ENCODE measurements at places on chromosomes 6 and 20.

DNA sequence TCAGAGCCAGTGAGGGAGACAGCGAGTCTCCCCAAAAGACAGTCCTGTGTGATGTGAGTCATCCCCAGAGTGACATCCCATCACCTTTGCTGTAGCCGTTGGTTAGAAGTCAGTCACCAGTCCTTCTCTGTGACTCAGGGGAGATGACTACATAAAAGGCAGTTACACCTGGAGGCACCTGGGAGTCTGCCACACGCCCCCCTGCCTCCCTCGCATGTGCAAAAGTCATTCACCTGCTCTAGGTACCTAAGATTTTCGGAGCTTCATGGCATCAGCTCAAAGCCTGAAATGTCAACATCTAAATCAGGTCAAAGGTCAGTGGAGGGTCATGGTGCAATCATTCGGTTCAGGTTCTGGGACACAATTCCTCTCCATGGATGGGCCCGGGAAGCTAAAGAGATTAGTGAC is 50.3 kb downstream of the PRR18 start:
- no peak for DNase-seq

GRCh38 chr6:144033816-144034735 is 26.0 kb upstream of the PLAGL1 start:
- DNase-seq = no peak

- DNase-seq = no peak
These were observed 287.2 kb downstream of the RFPL4B start for GRCh38 chr6:112634376-112634775.

- DNase-seq = no peak
These were observed 450.4 kb upstream of the CITED2 start for GRCh38 chr6:139824864-139825263.

Data from NCI-H774 (cell line).